ENCODE measurements at places on chromosomes 1 and 21. TPM values are rescaled to one million over a fixed set of nuclear protein-coding genes. Genes with fewer than 3 reads are reported as not detected.

Gene TRIM17
- not detected for total RNA-seq

Gene TTC39A
- 3.5 TPM for total RNA-seq

Gene REG4
- total RNA-seq, result not detected

Gene OR2G6
- total RNA-seq, result not detected

Gene ARHGEF2
- total RNA-seq, result 69.4 TPM

Gene MR1
- 1.9 TPM for total RNA-seq

Gene FMO1
- total RNA-seq, result not detected
